Choroid plexus epithelial cell (primary cell): ENCODE measurements at places on chromosomes 6 and 20.

DNA sequence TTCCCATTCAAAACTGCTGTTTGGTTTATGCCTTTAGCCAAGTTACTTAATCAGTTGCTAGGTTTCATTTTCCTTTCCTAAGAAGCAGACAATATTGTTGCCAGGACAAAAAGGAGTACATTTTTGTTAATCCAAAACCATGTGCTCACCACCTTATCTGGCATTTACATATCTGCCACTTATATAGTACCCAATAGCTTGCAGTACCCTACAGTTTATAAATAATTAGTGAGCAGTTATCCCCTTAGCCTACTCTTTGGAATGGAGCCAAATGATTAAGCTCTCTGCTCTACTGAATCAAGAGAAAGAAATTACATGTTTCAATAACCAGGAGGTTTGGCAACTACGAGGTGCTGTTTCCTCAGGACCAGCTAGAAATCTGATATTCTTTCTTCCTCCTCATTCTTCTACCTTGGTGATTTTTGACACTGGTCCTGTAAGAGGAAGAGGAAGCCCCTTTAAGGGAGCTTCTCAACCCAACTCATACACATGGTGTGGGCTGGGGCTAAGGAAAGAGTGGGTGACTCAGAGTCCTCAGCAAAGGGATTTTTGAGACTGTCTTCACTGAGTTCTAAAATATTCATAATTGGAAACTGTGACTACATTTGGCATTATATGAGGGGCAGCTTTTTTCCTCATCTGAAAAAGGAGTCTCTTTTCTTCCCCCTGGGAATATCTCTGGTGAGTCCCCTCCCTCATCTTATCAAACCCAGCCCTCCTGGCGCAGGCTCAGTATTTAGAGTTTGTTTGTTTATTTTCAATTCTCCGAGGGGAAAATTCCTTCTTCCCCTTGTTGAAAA is 1.5 kb downstream of the ZNFX1 start:
- peak; percentile 64 for DNase-seq

GRCh38 chr6:27159725-27160124 is 87.8 kb upstream of the PRSS16 start:
- DNase-seq: no peak

DNA sequence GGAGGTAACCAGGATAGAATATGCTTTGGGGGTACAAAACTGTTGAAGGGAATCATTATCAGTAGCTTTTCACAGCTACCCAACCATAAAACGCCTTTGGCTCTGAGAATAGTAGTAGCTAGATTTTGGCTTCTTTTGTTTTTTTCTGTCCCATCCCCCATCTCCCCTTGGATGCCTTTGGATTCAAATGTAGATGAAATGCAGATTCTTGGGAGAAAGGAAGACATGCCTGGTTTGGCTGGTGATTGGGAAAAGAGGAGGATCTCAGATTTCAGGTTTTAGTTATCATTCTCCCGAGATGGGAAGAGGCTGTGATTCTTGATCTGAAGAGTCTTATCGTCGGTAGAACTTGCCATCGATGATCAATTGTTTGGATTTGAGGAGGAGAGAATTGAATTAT is 3.5 kb upstream of the CDYL start:
- no peak for DNase-seq

DNA sequence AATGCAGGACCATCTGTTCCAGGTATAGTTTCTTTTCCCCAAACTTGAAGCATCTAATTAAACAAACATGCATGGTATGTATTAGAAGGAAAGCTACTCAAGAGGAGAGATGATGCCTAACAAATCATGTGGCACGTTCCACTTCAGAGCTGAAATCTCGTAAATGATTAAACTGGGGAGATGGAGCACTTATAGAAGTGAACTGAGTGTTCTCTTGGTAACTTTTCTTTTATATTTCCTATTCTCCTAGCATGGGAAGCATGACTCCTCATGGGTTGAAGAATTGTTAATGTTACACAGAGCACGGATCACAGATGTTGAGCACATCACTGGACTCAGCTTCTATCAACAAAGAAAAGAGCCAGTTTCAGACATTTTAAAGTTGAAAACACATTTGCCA is 61.1 kb downstream of the CCN2 start:
- no peak for DNase-seq

DNA sequence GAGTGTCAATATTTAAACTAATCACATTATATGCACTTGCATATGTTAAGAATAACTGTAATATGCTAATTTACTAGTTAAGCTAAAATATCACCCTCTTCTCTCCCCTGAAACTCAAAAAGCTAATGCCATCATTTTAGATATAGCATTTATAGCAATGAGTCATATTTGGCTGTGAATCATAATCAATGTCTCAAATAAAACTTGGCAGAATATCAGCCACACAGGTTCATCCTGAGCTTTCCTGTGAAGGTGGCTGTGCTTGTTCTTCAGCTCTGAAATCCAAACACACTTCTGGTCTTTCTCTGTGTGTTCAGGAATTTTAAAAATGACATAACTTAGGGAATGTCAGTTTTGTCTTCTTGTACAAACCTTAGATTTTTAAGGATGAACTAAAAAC is 12.8 kb upstream of the PNRC1 start:
- no peak for DNase-seq

- no peak for DNase-seq
Observed at GRCh38 chr6:156689656-156690055, 87.5 kb upstream of the ARID1B start.

GRCh38 chr6:32953775-32954174 is 878 bp upstream of the HLA-DMA start:
- no peak for DNase-seq

DNA sequence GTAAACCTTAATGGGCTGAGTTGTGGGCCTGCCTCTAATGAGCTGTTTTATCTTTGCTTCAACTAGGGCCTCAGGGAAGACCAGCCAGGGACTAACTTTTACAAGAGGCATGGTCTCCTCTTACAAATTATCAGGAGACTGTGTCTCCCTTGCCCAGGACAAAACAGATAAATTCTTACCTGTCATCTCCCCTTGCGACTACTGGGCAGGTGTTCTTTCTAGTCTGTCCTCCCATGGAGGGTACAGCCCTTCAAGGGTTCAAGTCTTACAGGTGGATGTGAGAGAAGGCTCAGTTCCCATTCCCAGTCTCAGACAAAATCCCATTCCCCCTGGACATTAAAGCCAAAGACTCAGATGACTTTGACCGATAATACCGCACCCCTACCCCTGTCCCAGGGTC is 13.6 kb downstream of the RRBP1 start:
- DNase-seq: no peak

GRCh38 chr20:45629496-45630100 is at the start of gene WFDC10A:
Gene WFDC10A, plus strand, starts transcription at chr20:45629739. Its CDS starts 75 bp downstream, at chr20:45629814.
- DNase-seq: peak; percentile 71

- peak; percentile 98 for DNase-seq
Observed at GRCh38 chr6:146543211-146543939, at the start of gene RAB32. Gene RAB32, plus strand, starts transcription at chr6:146543833. Its CDS starts 39 bp downstream, at chr6:146543872.

DNA sequence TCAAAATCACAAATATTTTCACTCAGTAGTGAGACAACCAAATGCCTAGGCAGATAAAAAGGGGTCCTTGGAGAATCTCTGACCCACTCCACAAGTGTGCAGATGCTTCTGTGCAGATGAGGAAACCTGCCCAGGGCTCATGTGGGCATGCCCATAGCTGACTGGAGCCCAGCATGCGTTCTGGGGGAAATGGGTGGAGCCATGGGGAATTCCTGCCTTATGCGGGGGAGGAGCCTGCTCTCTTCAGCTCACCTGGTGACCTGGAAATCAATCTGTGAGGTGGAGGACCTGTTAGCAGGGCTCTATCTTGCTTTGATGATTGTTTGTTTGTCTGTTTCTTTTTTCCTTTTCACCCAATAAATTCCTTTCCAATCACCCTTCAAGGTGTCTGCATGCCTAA is 23.4 kb upstream of the PLN start:
- no peak for DNase-seq

- peak; percentile 90 for DNase-seq
Observed at GRCh38 chr6:75101896-75102295, 104.0 kb downstream of the COL12A1 start.

GRCh38 chr20:52103913-52104545 is 87.5 kb downstream of the ZFP64 start:
- DNase-seq: peak; percentile 25

GRCh38 chr6:129472239-129472638 is 237.7 kb downstream of the ARHGAP18 start:
- no peak for DNase-seq
